ENCODE measurements at places on chromosomes 2 and 18.

GRCh38 chr18:48855422-48856377, 95.1 kb downstream of the SMAD7 start:
- DNase-seq, result no peak

- DNase-seq, result no peak
These were observed 62.3 kb upstream of the YWHAQ start for GRCh38 chr2:9693196-9693491.

GRCh38 chr2:25123682-25124081, 44.7 kb downstream of the POMC start:
- DNase-seq, result no peak

GRCh38 chr2:18065249-18065648, 186.8 kb downstream of the KCNS3 start:
- no peak for DNase-seq

GRCh38 chr2:132521341-132521740, 104.7 kb downstream of the GPR39 start:
- no peak for DNase-seq

DNA sequence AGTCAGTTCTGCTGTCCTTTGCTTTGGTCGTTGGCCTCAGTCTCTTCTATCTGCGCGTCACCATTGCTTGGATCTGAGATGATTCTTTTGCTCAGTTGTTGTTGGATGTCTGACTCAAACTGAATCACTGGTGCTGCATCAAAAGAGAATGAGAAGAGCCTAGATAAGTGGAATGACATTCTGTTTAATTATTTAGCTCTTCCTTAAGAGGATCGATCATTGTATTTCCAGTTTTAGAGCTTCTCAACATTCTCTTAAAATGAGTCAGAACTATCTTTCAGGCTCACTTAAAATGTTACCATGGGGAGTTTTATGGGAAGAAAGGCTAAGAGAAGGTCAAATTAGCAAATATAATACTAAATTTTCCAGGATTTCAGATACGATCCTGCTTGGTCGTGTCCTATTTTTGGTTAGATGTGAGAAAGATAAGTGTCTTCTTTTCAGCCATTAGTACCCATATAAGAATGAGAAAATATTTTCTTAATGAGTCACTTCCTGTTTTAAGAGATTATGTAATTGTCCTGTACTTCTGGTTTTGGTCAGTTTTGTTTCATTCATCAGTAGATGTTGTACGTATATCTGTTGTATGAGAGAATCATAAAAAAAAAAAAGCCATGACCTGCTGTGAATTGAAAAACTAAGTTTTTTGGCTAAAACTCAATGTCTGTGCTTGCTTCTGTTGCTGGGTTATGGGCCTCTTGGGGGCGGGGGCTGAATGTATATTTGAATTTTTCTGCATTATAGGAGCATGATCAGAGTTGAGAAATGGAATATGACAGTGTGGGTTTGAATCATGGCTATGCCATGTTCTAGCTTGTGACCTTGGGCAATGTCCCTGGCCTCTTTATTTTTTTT, 31.6 kb upstream of the CASP10 start:
- peak; percentile 79 for DNase-seq

DNA sequence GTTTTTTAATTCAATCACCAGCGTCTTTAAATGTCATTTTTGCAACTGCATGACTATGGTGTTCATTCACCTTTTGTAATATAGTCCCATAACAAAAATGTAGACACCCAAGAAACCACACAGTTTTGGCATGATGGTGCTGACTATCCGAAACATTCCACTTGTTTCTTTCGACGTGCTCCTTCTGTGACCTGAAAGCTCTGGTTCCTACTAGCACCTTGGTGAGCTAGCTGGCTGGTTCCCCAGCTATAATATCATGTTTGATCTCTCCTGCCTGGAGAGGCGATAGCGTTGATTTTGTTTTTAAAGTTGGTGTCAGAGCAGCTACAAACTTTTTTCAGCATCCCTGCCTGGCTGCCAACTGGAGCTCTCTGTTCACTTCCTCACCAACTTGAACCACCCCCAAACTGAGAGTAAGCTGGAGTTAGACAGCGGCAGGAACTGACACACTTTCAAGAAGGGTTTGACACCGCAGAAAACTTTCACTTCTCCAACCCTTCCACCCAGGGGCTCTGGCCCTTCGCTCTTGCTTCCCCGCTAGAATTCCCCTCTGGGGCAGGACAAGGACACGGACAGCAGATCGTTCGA, 1.1 kb downstream of the ATAD2B start:
- no peak for DNase-seq

DNA sequence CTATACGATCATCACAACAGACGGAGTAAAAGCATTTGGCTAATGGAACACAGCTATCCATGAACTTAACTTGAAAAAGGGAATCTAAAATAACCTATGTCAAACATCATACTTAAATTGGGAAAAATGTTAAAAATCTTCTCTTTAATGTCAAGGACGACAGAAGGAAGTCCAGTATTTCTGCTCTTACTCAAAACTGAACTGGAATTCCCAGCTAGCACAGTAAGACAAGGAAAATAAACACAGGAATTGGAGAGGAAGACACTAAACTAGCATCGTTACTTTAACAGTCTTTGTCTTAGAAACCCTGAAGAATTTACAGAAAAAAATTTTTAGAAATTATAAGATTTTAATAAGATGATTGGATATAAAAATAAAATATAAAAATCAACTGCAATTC, 112.6 kb downstream of the HDAC4 start:
- no peak for DNase-seq

- no peak for DNase-seq
These were observed 3.0 kb downstream of the ADCY3 start for GRCh38 chr2:24917086-24917485.

DNA sequence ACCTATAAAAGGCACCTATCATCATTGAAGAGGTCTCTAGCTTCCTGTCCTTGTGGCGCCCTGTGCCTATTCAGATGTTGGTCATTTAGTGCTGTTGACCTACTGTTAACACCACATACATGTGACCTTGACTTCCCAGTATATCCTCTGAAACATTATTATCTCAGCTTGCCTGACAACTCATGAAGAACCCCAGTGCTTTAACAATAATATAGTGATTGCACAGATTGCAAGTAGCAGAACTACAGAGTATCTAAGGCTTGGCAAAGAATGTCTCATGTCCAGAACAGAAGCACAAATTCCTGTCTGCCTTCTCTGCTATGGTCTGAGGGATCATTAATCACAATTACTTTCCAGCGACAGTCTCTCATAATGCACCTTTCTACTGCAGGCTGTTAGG, 165.3 kb downstream of the LCLAT1 start:
- no peak for DNase-seq

Measured in non-pigmented ciliary epithelial cell (primary cell).